ENCODE measurements at places on chromosomes 7 and 10. TPM values are rescaled to one million over a fixed set of nuclear protein-coding genes. Genes with fewer than 3 reads are reported as not detected.

GRCh38 chr10:82251222-82251906, 376.4 kb downstream of the NRG3 start:
- no peaks in the 10 kb centered on the region for H3K36me3 ChIP-seq
- no peak overlapping the region for H3K27ac ChIP-seq
- H3K4me1 ChIP-seq = no peaks in the 10 kb centered on the region
- no peak overlapping the region for H3K4me3 ChIP-seq
- no peaks in the 10 kb centered on the region for H3K27me3 ChIP-seq

GRCh38 chr10:130138479-130138866, 2.3 kb downstream of the GLRX3 start:
- no peaks in the 10 kb centered on the region for H3K27me3 ChIP-seq
- H3K36me3 ChIP-seq = peaks cover 4% of the 10 kb centered on the region
- H3K27ac ChIP-seq = peak overlapping the region; percentile 96
- no peak for DNase-seq

- H3K4me1 ChIP-seq = peaks cover 9% of the 10 kb centered on the region
- H3K36me3 ChIP-seq = no peaks in the 10 kb centered on the region
- H3K4me3 ChIP-seq = no peak overlapping the region
- H3K27ac ChIP-seq = no peak overlapping the region
- no peaks in the 10 kb centered on the region for H3K27me3 ChIP-seq
Observed at GRCh38 chr10:94137747-94138146, 144.0 kb downstream of the PLCE1 start.

- no peaks in the 10 kb centered on the region for H3K27me3 ChIP-seq
- H3K4me1 ChIP-seq = peaks cover 36% of the 10 kb centered on the region
- H3K27ac ChIP-seq = no peak overlapping the region
- no peaks in the 10 kb centered on the region for H3K36me3 ChIP-seq
- DNase-seq = no peak
Observed at GRCh38 chr7:139430443-139430842, 53.0 kb downstream of the KLRG2 start.

- H3K27me3 ChIP-seq = no peaks in the 10 kb centered on the region
- H3K27ac ChIP-seq = no peak overlapping the region
Observed at GRCh38 chr7:108120196-108120595, 10.0 kb downstream of the LAMB4 start.

DNA sequence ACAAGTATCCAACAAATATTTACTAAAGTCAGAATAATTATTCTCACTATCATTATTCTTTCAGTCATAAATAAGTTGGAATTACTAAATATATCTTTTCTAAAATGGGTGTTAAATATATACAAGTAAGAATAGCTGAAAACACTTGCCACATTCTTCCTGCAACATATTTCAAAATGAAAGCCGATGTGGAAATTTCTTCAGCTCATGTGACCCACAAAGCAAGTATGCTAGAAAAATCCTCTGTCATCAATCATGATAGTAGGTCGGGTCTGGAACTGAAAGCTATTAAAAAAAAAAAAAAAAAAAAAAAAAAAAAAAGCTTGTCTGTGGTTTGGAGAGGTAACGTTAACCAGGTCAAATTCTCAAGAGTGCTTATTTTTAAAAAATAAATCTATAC, 344.7 kb downstream of the NEBL start:
- no peaks in the 10 kb centered on the region for H3K27me3 ChIP-seq
- no peaks in the 10 kb centered on the region for H3K4me1 ChIP-seq
- no peaks in the 10 kb centered on the region for H3K36me3 ChIP-seq
- DNase-seq = no peak
- no peak overlapping the region for H3K27ac ChIP-seq
- no peak overlapping the region for H3K4me3 ChIP-seq

DNA sequence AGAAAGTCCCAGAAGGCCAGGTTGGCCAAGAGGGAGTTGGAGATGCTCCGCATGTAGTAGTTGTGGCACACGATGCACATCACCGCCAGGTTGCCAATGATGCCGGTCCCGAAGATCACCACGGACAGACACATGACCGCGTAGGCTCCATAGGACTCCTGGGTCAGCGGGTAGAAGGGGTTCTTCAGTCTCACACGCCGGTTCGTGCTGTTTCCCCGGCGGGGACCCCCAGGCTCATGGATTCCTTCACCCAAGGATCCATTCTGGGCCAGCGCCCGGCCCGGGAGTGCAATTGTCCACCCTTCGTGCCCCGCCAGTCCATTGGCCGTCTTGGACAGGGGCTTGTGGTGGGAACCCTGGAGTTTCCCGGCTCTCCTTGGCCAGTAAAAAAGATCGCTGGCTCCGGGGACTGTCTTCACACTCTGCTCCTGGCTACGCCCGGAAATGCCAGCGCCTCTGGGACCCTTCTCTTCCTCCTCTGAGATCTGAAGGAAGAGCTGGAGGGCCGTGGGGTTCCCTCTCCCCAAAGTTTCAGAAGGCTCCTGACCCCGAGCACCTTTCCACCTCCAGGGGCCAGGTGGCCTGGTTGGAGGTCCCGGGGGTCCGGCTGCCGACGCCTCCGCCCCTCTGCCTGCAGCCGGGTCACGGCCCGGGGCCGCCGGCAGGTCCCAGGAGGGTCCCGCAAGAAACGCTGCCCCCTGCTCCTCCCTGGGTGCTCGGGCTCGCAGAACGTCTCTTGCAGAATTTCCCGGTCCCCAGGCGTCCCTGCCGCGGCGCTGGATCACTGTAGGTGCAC, 1.3 kb downstream of the GPR37 start:
- H3K36me3 ChIP-seq = no peaks in the 10 kb centered on the region
- H3K27ac ChIP-seq = no peak overlapping the region
- peaks cover 39% of the 10 kb centered on the region for H3K27me3 ChIP-seq
- H3K4me3 ChIP-seq = peak overlapping the region; percentile 52
- peaks cover 3% of the 10 kb centered on the region for H3K4me1 ChIP-seq

DNA sequence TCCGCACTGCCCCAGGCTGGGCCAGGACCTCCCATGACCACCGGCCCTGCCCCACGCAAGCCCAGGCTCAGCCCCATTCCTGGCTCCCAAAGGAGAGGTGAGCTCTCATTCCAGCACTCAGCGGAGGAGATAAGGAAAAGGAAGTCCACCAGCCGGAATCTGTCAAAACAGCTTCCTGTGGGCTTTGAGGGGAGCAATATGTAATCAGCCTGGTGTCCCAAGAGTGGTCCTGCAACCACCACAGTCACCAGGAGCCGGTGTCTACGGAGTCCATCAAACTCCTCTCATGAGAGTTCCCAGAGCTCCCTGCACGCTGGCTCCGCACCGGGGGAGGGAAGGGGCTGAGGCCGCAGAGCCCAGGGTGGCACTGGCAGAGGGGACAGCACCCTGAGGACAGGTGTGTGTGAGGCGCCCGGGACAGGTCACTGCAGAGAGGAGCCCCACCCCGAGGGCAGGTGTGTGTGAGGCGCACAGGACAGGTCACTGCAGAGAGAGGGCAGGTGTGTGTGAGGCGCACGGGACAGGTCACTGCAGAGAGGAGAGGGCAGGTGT, 57.9 kb downstream of the STK32C start:
- no peaks in the 10 kb centered on the region for H3K36me3 ChIP-seq
- no peak overlapping the region for H3K27ac ChIP-seq
- no peak for DNase-seq
- no peaks in the 10 kb centered on the region for H3K27me3 ChIP-seq
- H3K4me3 ChIP-seq = no peak overlapping the region

DNA sequence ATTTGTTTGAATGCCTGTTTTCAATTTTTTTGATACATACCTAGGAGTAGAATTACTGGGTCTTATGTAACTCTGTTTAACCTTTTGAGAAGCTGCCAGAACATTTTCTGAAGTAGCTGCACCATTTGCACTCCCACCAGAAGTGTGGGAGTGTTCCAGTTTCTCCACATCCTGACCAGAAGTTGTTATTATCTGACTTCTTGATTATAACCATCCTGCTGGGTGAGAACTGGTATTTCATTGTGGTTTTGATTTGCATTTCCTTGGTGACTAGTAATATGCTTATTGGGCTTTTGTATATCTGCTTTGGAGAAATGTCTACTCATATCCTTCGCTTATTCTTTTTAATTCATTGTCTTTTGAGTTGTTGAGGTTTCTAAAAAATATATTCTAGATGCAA, 117.2 kb upstream of the GLCCI1 start:
- no peak overlapping the region for H3K27ac ChIP-seq
- no peaks in the 10 kb centered on the region for H3K27me3 ChIP-seq
- H3K4me1 ChIP-seq = no peaks in the 10 kb centered on the region
- H3K4me3 ChIP-seq = no peak overlapping the region
- H3K36me3 ChIP-seq = no peaks in the 10 kb centered on the region

DNA sequence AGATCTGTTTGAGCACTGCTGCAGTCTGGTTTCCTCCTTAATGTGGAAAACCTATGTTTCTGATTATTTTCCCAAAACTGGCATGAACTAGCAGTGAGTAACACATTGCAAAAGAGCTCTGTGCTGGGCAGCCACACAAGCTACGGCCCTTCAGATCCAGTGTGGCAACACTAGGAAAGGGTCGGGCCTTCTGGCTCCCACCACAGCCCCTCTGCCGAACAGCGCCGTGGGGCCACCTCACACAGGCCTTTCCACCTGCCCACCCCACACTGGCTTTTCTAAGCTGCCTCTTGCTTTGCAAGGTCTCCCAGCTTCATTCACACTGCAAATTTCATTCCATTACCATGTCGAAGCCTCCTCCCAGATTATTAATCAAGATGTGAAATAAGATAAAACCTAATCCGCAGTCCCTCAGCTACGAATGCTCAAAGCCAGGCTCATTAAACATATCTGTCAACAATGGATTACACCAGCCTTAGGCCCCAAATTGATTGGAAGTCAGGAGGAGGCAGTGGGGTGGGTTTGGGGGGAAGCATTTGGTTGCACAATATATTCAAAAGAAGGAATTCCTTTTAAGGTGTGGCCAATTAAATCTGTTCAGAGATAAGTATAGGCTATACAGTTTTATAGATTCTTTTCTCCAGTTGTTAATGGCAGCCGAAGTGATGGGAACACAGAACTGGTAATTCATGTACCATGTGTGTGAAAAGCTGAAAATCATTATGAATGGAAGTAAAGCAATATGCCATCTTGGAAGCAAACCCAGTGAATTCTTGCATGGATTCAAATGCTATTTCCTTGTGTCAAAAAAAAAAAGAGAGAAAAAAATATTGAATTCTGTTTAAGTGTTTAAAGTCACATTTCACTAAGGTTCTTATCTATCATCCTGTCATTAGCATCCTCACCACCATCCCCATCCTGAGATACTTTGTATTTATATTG, 223.7 kb downstream of the MTERF1 start:
- no peaks in the 10 kb centered on the region for H3K36me3 ChIP-seq
- no peak overlapping the region for H3K4me3 ChIP-seq
- no peaks in the 10 kb centered on the region for H3K27me3 ChIP-seq
- no peak overlapping the region for H3K27ac ChIP-seq

- H3K36me3 ChIP-seq = no peaks in the 10 kb centered on the region
- no peak for DNase-seq
- no peaks in the 10 kb centered on the region for H3K4me1 ChIP-seq
- H3K27me3 ChIP-seq = no peaks in the 10 kb centered on the region
- H3K27ac ChIP-seq = no peak overlapping the region
- no peak overlapping the region for H3K4me3 ChIP-seq
Observed at GRCh38 chr10:80996615-80997193, 459.0 kb downstream of the SH2D4B start.

GRCh38 chr7:46123-46829, 146.1 kb upstream of the FAM20C start:
- no peak overlapping the region for H3K4me3 ChIP-seq
- no peaks in the 10 kb centered on the region for H3K36me3 ChIP-seq
- no peaks in the 10 kb centered on the region for H3K4me1 ChIP-seq
- H3K27ac ChIP-seq = no peak overlapping the region
- no peaks in the 10 kb centered on the region for H3K27me3 ChIP-seq
- no peak for DNase-seq

GRCh38 chr7:35007768-35008167, 29.5 kb downstream of the DPY19L1 start:
- H3K36me3 ChIP-seq = no peaks in the 10 kb centered on the region
- no peak for DNase-seq
- no peak overlapping the region for H3K27ac ChIP-seq
- H3K27me3 ChIP-seq = no peaks in the 10 kb centered on the region
- no peaks in the 10 kb centered on the region for H3K4me1 ChIP-seq

DNA sequence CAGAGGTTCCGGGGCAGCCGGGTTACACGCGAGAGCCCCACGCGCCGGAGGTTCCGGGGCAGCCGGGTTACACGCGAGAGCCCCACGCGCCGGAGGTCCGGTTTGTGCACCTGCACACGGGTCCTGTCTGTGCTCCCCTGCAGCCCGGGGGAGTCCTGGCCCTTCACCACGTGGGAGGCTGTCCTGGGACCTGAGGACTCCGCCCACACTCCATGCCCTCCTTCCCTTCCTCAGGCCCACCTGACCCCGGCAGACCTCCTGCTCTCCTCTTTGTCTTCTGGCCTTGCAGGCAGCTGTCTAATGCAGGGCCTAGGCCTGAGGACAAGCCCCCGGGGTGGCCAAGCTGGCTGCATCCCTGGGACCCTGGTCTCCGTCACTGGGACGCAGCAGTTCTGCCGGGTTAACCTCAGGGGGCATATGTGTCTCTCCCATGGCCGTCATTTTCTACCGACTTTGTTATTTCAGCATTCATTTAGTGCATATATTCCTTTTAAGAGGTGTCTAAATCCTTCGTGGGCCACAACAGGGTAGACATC, 374.6 kb downstream of the DNAJB6 start:
- no peak for DNase-seq
- H3K36me3 ChIP-seq = no peaks in the 10 kb centered on the region
- H3K4me1 ChIP-seq = no peaks in the 10 kb centered on the region
- no peak overlapping the region for H3K27ac ChIP-seq

- peaks cover 43% of the 10 kb centered on the region for H3K27me3 ChIP-seq
- H3K4me1 ChIP-seq = no peaks in the 10 kb centered on the region
- H3K36me3 ChIP-seq = no peaks in the 10 kb centered on the region
- no peak for DNase-seq
- H3K4me3 ChIP-seq = no peak overlapping the region
- no peak overlapping the region for H3K27ac ChIP-seq
Observed at GRCh38 chr7:158581440-158582088, 6.1 kb downstream of the PTPRN2 start.

DNA sequence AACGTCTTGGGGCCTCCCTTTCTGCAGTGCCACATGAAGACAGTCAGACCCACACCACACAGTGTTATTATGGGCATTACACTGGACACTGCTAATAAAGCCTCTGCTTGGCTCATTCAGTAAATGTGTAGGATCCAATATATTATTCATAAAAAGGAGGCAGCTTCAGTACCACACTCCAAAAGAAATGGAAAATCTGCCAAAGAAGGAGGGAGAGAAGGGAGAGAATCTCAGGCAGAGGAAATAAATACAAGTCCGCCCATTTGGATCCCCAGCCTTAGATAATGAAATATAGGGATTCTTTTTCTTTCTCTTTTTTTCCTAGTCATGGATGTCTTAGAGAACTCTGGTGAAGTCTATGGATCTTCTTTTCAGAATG, 162.2 kb downstream of the ELMO1 start:
- H3K27ac ChIP-seq = no peak overlapping the region
- H3K4me1 ChIP-seq = peaks cover 33% of the 10 kb centered on the region
- no peak overlapping the region for H3K4me3 ChIP-seq
- no peaks in the 10 kb centered on the region for H3K27me3 ChIP-seq
- DNase-seq = no peak
- no peaks in the 10 kb centered on the region for H3K36me3 ChIP-seq

GRCh38 chr10:101718690-101719275, 23.8 kb upstream of the FBXW4 start:
- H3K36me3 ChIP-seq = no peaks in the 10 kb centered on the region
- H3K4me3 ChIP-seq = no peak overlapping the region
- no peak overlapping the region for H3K27ac ChIP-seq
- no peaks in the 10 kb centered on the region for H3K4me1 ChIP-seq
- no peaks in the 10 kb centered on the region for H3K27me3 ChIP-seq

The TSPAN12 gene
- total RNA-seq = 6.3 TPM

The GIMAP8 gene
- total RNA-seq = 6.4 TPM

The CLDN4 gene
- 0.61 TPM for total RNA-seq

The NANOS1 gene
- total RNA-seq = 25.2 TPM

The CYP3A5 gene
- 9.2 TPM for total RNA-seq

The SPDYE6 gene
- total RNA-seq = not detected

The GNGT1 gene
- total RNA-seq = not detected

The DDIT4 gene
- total RNA-seq = 667 TPM

The OR6V1 gene
- not detected for total RNA-seq

Measured in gastrocnemius medialis (tissue), 4 donors.